ENCODE measurements at places on chromosomes 6 and 20. TPM values are rescaled to one million over a fixed set of nuclear protein-coding genes. Genes with fewer than 3 reads are reported as not detected.

GRCh38 chr20:37567331-37567665, 39.6 kb upstream of the BLCAP start:
- no peak for DNase-seq

- DNase-seq, result no peak
These were observed 53.1 kb downstream of the PREX1 start for GRCh38 chr20:48774696-48775095.

DNA sequence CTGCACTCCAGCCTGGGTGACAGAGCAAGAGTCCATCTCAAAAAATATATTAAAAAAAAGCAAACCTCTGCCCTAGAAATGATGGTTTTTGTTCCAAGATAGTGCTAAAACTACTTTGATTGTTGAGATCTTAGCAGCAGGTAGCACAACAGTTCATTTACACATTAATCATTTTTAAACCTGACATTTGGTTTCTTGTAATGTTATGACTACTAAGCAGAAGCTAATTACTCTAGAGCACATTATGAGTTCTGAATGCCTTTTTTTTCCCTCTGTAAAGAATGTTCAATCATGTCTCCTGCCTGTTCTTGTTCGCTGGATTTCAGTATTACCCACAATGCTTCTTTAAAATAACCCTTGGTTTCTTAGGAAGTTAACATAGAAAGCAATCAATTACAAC, 24.7 kb upstream of the PHF3 start:
- no peak for DNase-seq

GRCh38 chr20:41330343-41330720, 10.3 kb upstream of the LPIN3 start:
- no peak for DNase-seq

GRCh38 chr6:82385102-82385501, 21.5 kb downstream of the TPBG start:
- no peak for DNase-seq

DNA sequence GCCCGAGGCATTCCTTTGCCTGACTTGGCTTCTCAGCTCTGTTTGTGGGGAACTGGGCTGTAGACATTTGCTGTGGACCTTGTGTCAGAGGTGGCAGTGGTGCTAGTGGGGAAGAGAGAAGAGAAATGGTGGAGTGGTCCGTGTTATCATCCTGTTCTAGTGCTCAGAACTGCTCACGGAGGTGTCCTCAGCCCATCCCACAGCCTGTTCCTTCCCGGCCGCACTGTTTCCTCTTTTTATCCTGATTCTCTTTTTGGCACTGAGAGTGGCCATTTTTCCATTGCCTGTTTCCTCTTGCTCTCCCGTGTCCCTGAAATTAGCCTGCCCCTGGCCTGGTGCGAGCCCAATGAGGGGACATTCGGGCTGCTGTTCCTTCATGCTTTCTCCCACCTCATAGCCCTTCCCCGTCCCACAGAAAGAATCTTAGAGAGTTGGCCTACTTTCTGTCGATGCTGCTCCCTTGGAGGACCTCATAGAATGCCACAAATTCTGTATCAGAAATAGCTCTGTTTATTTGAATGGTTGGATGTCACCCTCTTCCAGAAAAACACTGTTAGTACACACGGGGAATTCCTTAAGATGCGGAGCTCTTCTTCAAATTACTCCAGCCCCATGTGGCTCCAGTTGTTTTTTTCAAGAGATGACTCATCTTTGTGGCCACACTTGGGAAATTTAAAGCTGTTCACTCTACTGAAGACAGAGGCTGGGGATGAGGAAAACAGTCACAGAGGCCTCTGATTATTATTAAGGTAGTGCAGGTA, 26.1 kb downstream of the FARS2 start:
- no peak for DNase-seq

DNA sequence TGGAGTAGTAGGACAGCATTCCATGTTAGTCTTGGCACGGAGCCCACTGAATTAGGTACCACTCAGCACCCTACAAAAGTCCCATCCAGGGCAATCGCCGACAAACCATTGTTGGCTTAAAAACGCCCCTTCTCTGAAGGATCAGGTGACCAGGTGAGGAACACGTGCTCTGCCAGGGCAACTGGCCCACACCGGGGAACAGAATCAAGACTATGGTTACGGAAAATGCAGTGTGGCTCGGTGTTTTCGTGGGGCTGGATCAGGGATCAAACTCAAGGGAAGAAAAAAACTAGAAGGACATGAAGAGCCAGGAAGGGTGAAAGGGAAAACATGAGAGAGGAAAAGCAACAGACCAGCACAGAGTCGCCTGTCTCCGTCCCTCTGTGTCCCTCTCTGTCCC, 177.8 kb upstream of the ARID1B start:
- no peak for DNase-seq

DNA sequence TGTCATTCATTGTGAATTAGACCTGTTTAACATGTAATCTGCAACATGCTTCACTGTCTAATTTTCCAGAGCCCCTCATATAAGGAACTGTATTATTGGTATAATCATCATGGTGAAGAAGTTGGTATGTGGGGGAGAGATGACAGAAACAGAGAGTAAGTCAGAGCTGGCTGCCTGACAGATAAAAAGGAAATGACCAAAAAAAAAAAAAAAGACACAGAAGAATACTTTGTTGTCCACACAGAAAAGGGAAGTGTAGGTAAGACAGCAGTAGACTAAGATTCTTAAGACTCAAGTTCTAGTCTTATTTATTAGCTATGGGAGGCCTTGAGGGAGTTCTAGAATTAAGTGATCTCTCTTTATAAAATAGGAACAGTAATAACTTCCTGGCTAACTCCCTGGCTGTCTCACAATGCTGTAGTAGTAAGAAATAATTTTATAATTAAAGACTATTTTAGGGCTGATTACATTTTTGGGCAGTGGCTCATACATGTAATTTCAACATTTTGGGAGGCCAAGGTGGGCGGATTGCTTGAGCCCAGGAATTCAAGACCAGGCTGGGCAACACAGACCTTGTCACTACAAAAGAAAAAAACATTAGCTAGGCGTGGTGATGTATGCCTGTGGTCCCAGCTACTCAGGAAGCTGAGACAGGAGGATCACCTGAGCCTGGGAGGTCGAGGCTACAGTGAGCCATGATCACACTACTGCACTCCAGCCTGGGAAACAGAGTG, 102.5 kb downstream of the PRL start:
- DNase-seq, result no peak

GRCh38 chr20:38225900-38226263, 34.7 kb downstream of the KIAA1755 start:
- no peak for DNase-seq

DNA sequence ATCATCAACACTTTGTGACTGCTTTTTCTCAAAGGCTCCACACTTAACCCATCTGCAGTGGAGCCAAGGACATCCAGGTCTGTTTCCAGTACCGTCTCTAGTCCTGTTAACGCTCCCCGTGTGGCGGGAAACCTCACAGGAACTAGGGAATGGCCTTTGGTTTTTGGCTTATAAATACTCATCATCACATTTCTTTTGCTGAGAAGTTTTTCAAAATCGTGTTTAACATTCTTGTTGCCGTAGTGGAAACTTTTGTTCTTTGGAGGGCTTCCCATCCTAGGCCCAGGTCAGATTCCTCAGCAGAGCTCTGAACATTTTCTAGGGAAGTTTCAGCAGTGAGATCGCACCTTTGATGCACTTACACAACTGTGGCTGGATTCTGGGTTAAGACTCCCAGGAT, 24.6 kb downstream of the DAAM2 start:
- DNase-seq, result no peak

GRCh38 chr6:77173472-77174074, 289.7 kb downstream of the HTR1B start:
- DNase-seq, result no peak

DNA sequence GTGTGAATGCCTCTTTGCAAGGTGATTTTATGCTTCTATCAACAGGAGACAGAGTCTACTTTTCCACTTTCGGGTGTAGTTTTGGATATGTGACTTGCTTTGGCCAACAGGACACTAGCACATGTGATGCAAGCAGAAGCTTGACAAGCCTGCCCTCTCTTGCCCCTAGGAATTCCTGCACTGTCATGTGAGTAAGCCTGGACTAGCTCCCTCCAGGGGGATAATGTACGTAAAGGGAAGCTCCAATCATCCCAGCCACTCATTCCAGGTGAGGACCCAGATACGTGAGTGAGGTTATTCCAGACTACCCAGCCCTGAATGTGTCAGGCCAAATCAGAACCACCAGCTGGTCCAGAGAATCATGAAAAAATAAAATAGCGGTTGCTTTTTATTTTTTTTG, 33.3 kb downstream of the BEND3 start:
- DNase-seq, result no peak

Gene DACT2
- not detected for total RNA-seq

Gene TMEM14A
- 61.1 TPM for total RNA-seq

Gene CNR1
- total RNA-seq, result not detected

Gene UBD
- not detected for total RNA-seq

Gene PLG
- not detected for total RNA-seq

Gene FAM209B
- not detected for total RNA-seq

Gene LINC00237
- not detected for total RNA-seq

Gene CCM2L
- 52.6 TPM for total RNA-seq

Gene CTSZ
- total RNA-seq, result not detected

Gene SLC22A1
- total RNA-seq, result not detected

Gene CASS4
- total RNA-seq, result not detected
